Activated T-cell treated with anti-CD3 and anti-CD28 coated beads for 1 hour (primary cell): ENCODE measurements at places on chromosomes 1 and 21.

GRCh38 chr1:17122521-17123164 lies 3.4 kb upstream of the PADI2 start:
- no peak for DNase-seq

DNA sequence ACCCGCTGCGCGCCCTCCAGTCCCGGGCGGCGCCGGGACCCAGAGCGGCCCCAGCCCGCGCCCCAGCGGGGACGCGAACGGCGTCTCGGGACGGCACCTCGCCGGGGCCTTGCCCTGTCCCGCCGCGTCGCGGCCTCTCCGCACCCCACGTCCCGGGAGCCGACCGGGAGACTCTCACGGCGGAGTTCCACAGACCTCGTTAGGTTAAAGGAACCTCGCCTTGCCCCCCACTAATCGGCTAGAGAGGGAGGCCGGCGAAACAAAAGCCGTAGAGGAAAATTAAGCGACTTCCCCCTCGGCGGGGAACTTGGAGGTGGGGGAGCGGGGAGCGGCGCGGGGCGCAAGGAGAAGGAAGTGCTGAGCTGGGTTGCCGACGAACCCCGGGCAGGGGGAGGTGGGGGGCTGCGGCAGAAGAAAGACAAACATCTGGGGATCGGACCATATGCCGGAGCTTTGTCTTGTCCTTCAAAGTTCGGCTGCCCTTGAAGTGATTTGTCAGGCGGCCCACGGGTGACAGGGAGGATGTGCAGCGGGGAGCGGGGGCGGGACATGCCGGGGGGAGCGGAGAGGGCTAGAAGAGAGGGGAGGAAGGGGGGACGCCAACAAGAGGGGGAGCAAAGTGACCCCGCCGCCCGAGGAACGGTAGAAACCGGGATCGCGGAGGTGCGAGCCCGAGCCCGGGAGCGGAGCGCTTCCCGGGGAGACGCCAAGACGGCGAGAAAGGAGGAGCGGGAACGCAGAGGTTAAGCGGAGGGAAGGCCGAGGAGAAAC lies 120.0 kb upstream of the RRP15 start:
- no peak for DNase-seq

- DNase-seq = no peak
Observed at GRCh38 chr1:205003358-205004131, 39.5 kb upstream of the CNTN2 start.

- DNase-seq = no peak
Observed at GRCh38 chr1:181060066-181060465, 26.3 kb downstream of the MR1 start.
